ENCODE measurements at places on chromosomes 7 and 10.

- DNase-seq, result no peak
These were observed 45.3 kb upstream of the GTF2I start for GRCh38 chr7:74612015-74612829.

GRCh38 chr7:23968791-23969190 lies 258.8 kb downstream of the STK31 start:
- DNase-seq, result no peak

GRCh38 chr7:44445986-44446671 lies 44.3 kb downstream of the NUDCD3 start:
- DNase-seq, result no peak

GRCh38 chr7:92898798-92899197 lies 62.4 kb upstream of the CDK6 start:
- no peak for DNase-seq

GRCh38 chr7:157690833-157691585 lies 354.2 kb downstream of the DNAJB6 start:
- no peak for DNase-seq
